ENCODE measurements at places on chromosomes 12 and 14. TPM values are rescaled to one million over a fixed set of nuclear protein-coding genes. Genes with fewer than 3 reads are reported as not detected.

GRCh38 chr12:64707362-64707761 is 51.8 kb downstream of the GNS start:
- DNase-seq = no peak

DNA sequence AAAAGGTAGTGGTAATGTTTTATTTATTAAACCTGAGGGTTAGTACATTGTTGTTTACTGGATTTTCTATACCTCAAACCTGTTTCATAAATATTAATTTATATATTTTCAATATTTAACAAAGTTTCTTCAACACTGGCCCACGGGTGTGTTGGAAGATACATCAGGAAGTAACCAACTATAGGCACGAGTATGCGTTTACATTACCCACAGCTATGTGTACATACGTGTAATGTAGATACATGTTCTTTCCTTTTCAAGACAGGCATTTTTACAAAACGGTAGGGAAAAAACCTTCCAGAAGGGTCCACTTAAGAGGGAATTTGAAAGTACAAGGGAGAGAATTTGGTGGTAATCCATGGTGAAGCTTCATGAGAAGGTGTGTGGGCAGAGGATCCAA is 17.8 kb upstream of the KCNA1 start:
- no peak for DNase-seq

CAPZA3 gene
- not detected for total RNA-seq

- DNase-seq = no peak
These were observed 293.2 kb downstream of the PAWR start for GRCh38 chr12:79397609-79398008.

- DNase-seq = peak; percentile 92
These were observed 214.7 kb downstream of the PHLDA1 start for GRCh38 chr12:75816897-75817296.

OS9 gene
- total RNA-seq = 223 TPM

DNA sequence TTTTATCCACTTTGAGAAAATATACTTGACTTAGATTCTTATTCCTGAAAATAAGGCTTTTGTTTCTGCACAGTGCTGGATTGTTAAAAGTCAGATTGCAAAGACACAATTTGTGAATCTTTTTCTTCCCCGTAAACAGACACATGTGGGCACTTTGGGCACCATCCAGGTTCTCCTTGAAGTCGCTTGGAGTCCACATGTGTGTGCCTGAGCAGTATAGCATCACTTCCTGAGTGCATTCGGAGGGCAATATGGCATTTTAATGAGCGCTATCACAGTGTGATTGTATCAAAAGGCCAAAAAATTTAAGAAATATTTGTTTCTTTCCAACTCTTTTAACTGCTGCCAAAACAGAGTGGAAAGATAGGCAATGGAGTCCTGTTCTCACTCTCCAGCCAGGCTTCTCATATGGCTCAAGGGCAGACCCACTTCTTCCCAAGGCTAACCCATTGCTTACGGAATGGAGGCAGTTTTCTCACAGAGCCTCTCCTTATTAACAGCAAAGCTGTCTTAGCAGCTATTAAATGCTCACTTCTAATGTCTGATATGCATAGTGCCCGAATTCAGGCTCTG is 397.1 kb downstream of the EGLN3 start:
- no peak for DNase-seq

- DNase-seq = no peak
These were observed 200.9 kb upstream of the PLXNC1 start for GRCh38 chr12:93947486-93947885.

DNA sequence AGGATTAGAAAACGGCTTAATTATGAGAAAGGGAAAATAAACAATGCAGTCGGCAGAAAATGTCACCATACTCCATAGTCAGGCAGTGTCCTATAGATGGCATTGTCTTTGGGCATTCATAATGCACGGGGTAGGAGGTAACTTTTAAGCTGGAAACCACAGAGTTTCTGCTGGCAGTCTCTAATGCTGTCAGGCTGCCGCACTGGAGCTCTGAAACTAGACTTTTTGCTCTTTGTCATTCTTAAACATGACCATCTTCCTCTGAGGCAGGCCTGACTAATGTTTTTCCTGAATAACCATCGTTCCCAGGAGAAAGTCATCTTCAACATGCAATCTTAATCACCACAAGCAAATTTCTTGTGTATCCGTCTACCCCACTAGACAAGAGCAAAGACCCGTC is 108.8 kb downstream of the ETNK1 start:
- DNase-seq = no peak

DNA sequence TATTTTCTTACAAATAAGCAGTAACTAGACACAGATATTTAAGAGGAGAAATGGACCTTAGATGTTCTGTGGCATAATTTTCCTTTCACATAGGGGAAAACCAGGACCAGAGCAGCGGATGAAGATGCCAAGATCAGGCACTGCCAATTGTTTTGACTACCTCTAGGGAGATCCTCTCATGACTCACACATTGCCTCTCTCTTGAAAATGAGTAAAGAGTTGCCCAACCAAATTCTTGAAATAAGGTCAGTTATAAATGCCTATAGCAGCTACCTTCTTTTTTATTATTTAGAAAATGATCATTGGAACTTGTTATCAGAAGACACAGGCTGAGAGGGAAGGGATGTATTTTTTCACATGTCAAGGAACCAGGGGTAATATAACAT is 263.4 kb upstream of the PLEKHG7 start:
- DNase-seq = peak; percentile 69

DNA sequence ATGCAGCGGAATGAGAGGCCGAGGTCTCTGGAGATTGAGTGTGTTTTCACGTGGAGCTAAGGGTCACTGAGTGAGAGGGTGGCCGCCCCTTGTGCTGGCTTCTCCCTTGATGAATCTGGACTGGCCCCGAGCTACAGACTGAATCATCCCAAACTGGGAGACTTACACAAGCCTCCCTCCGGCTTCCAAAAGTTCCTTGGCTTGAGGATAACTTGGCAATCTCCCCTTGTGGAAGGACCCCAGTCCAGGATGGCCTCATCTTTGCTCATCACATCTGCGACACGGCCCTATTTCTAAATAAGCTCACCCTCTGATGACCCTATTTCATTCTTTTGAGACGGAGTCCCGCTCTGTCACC is 41.5 kb upstream of the FBRSL1 start:
- DNase-seq = no peak

CCDC59 gene
- 70.1 TPM for total RNA-seq

DNA sequence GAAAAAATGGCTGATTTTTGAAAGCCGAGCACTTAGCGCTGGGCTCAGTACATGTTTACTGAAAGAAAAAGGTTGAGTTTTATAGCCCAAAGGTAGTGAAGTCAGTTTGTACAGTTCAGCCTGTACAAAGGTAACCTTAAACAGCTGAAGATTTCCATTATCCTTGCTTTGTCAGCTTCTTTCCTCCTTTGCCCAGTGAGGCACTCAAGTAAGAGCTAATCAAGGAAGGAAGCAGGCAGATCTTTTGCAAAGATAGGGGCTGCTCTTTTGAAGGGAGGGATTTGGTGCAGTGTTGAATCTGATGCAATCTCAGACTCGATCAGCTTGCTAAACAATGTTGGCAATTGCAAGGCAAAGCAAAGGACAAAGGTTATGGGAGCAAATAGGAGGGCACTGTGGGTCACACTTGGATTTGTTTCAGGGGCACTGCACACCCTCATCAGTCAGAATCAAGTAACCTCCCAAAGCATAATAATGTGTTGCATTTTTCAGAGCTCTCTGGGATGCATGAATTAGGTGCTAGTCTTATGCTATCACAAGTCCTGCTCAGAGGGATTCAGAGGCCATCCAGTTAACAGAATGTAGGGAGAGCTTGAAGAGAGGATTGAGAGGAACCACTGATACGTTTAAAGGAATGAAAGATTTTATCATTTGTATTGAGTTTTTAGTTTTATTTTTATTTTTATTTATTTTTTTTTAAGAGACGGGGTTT is 44.4 kb downstream of the ANO6 start:
- peak; percentile 25 for DNase-seq

DNA sequence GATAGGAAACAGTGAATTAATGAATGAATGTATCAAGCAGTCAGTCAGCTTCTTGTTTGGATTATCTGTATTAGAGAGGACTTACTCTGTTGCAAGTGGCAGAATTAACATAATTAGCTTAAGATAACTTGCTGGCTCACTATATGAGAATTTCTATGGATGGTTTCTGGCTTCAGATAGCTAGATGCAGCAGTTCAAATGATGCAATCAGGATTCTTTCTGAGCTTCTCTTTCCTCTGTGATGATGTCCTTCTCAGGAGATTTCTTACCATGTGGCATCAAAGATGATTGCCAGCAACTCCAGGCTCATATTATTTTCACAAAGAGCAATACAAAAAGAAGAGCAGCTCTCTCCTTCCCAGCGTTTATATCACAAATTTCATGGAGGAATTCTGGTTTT is 30.7 kb downstream of the FRMD6 start:
- DNase-seq = no peak

GRCh38 chr14:60862283-60862682 is 118.6 kb downstream of the TRMT5 start:
- peak; percentile 92 for DNase-seq

Data from PC-3 (cell line).